Activated naive CD4-positive, alpha-beta T cell treated with anti-CD3 and anti-CD28 coated beads, Interleukin-2, amount 50 U/mL, for 16 hours (primary cell): ENCODE measurements at places on chromosomes 13 and 19.

- no peak for DNase-seq
These were observed 2.6 kb downstream of the RASAL3 start for GRCh38 chr19:15461694-15462093.

GRCh38 chr19:33429891-33430673, 56.6 kb downstream of the CEBPG start:
- DNase-seq = no peak

- no peak for DNase-seq
These were observed 204.9 kb upstream of the MIR17HG start for GRCh38 chr13:91142572-91142971.

DNA sequence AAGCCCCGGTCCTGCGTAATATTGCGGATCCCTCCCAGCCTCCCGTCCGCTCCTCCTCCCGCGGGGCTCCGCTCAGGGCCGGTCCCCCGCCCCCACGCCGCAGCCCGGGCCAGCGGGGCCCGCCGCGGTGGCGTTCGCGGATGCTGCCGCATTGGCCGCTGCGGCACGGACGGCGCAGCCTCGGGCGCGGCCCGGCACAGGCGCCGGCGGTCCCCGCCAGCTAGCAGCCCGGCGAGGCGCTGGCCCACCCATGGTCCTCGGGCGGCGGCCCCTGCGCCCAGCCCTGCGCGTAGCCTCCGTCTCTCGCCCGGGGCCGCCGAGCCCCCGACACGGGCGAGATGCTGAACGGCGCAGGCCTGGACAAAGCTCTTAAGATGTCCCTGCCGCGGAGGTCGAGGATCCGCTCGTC, at the start of gene ATP8A2:
ATP8A2 (plus strand) TSS at position 100 of the 409 bp plus-strand sequence; CDS start at position 339, 239 bp downstream.
- DNase-seq = no peak

- no peak for DNase-seq
These were observed 9.0 kb upstream of the STRN4 start for GRCh38 chr19:46755077-46755852.

DNA sequence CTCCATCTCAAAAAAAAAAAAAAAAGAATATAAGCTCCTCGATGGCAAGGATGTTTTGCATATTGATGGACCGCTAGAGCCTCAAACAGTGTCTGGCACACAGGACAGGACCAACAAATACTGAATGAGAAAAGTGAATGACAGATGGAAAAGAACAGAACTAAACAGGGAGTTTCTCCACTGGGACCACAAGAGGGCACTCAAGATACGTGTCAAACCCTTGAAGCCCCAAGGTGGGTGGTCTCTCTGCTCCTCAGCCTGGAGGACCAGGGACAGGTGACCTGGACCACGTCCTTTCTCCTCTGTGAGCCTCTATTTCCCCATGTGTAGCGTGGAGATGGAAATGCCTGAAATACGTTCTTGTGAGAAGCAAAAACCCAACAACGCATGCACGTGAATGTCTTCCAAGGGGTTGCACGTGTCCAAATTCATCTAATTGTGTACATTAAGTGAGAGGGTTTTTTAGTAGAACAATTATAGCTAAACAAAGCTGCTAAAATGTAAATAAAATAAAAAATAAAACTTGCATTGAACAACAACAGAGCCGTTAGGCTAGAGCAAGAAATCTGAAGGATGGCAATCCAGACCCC, 5.7 kb upstream of the CDC42EP5 start:
- DNase-seq = no peak

DNA sequence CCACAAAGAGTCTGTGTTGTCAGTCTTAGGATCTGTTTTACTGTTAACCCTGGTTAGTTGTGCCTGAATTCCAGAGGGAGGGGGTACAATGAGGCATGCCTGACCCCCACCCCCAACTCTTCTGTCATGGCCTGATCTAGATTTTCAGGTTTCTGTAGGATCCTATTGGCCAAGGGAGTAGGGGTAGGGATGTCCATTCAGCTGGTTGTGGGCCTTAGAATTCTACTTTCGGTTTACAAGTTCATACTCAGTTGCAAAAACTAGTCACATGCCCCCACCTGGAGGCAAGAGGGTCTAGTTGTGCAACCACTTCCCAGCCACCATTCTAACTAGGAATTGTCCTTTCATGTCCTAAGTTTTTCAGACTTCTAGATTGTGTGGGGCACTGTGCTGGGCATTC, 94.3 kb upstream of the MBNL2 start:
- DNase-seq = no peak

DNA sequence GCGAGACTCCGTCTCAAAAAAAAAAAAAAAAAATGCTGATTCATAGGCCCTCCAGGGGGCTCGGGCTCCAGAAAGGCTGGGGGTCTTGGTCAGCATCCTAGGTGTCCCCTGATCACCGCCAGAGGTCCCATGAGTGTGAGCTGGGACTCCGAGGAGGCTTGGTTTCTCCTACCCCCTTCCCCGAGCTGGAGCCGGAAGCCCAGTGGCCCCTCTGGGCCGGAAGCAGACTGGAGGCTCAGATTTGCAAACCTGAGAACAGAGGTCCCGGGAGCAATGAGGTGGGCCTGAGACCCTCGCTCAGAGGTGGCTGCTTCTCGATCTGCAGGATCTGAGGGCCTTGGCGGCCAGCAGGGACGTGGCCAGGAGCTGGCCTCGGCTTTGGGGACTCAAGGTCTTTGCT, 41.5 kb downstream of the EFNA2 start:
- no peak for DNase-seq

DNA sequence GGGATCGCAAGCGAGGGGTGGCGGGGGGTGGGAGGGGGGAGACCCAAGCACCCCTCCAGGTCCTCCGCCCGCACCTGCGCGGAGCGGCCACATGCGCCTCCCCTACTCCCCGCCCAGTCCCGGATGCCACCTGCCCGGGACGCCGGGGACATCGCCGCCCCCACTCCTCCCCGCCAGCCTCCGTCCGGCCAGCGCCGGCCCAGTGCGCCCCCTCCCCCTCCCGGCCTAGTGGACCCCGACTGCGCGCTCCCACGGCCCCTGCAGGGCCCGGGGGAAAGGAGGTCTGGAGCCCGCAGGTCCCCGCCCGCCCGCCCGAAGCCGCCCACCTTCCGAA, 263 bp downstream of the RHPN2 start:
- peak; percentile 45 for DNase-seq

DNA sequence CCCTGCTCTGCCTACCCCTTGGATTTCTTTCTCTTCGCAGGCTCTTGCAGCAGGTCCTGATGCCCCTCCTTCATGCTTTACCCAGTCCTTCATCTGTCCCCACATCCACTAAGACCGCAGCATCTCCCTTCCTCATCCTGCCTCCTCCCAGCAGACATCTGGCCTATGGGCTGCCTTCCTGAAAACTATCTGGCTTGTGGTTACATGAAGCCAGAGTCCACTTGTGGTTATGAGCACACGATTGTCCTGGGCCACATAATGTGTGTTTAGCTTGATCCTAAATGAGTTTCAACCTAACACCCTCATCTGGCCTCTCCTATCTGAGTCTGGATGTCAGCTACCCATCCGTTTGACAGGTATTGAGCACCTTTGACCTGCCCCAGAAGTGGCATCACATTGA, 5.5 kb upstream of the ZNF175 start:
- no peak for DNase-seq

- DNase-seq = no peak
These were observed at the start of gene SPACA7 for GRCh38 chr13:112376050-112376681. Gene SPACA7 (plus strand): TSS chr13:112376355. CDS start chr13:112376386, 31 bp downstream.

DNA sequence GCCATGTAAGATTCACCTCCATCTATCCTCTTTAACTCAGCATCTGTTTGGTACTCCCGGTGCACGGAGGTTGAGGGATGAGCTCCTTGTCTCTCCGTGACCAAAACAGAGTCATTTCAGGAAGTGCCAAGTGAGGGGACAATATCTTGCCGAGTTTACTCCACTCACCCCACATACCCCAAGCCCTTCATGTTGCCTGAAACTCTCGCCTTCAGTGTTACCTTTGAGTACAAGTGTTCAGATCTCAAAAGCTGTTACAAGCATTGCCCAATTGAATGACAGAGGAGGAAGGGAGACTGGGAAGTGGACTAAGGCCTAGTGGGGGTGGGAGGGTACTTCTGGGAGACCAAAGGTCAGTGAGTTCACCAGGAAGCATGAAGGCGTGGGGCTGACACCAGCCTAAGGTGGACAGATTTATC, 6.0 kb upstream of the SIGLEC12 start:
- DNase-seq = no peak

DNA sequence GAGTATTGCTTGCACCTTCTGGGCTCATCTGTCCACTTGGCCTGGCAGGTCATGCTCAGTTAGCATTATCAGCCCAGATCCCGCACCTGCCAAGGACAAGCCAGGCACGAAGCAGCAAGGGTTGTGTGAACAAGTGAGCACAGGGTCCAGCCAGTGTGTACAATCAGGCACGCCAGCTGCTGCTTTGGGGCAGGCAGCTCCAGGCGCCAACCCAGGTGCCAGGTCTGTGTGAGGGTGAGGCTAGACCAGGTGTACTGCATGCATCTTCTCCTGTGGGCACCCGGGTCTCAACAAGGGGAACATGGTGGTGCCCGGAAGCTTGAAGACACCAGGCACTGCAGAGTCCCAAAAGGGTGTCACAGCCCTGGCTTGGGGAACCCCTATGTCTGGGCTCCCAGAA, 1446.8 kb downstream of the PCDH9 start:
- DNase-seq = no peak

DNA sequence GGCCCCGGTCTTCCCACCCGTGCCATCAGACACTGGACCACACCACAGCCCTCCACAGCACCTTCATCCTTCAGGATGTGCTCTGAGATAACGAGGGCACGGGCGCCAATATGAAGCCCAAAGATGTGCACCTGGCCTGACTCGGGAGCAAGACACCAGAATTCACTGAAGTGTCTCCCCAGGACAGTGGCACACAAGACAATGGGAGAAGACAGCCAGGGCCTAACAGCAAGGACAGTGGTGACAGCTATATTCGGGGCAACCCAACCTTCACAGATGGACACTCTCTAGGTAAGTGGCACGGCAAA, 7.2 kb downstream of the DDX39A start:
- no peak for DNase-seq

- DNase-seq = no peak
These were observed 233.0 kb upstream of the PRR20A start for GRCh38 chr13:56907766-56908165.

DNA sequence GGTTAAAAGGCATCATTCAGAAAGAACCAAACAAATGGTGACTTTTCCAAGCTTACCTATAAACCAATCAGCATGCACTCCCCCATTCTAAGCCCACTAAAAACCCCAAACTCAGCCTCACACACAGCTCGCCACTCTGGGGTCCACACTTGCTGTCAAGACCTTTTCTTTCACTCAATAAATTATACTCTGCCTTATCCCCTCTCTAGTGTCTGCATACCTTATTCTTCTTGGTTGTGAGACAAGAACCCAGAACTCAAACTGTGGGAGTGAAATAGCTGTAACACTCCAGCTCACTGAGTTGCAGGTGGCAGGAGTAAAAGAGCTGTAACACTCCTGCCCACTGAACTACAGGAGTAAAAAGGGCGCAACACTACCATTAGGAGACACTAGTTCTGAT, 559.0 kb downstream of the TBC1D4 start:
- no peak for DNase-seq

- DNase-seq = no peak
These were observed 19.6 kb upstream of the ZFP14 start for GRCh38 chr19:36398571-36398970.

DNA sequence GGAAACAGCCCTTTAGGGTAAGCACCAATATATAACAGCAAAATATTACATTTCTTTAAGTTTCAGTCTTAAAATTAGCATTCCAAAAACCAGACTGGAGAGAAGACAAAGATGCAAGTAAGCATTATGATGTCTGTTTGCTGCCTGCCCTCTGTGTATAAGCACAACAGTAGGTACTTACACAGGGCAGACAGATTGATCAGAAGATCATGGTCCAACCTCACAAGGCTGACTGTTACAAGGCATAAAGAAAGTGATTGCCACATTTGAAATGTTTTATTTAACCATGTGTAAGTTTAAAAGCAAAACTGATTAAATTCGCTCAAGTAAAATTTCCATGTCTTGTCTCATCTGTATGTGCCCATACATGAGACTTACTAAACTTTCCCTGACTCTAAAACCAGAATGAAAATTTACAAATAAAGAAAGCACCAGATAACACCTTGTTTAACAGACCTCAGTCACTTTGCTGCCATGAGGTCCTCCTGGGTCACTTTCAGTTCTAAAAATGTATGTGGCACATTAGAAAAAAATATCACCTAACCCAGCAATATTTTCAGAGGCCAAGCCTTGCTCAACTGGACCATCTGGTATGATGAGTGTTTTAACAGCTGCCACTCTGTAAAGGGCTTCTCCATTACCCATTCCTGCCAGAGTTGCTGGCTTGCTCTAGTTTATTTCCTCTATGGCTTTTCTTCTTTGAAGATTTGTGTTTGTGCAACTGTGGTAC, 297.0 kb downstream of the RBM26 start:
- DNase-seq = no peak

DNA sequence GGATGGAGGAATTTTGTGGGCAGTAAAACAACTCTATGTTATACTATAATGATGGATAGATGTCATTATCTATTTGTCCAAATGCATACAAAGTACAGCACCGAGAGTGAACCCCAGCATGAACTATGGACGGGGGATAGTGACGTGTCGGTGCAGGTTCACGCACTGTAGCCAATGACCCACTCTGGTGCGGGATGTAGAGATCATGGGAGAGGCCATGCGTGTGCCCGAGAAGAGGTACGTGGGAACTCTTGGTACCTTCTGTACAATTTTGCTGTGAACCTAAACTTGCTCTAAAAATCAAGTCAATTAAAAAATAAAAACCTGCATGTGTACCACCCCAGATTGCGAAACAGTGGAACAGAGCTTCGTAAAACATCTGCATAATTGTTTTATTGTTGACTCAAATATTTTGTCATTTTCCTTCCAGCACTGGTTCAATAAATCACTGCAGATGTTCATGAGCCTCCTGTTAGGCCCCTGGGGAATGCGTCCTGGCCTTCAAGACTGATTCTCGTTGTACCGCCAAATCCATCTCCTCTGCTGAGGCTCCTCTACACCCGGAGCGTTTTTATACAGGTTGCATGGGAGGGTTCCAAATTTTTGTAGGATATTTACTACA, 30.9 kb downstream of the COL4A1 start:
- DNase-seq = no peak

- peak; percentile 55 for DNase-seq
These were observed 40.4 kb downstream of the LRCH1 start for GRCh38 chr13:46593398-46593797.

- DNase-seq = no peak
These were observed 15.2 kb upstream of the SUPT20H start for GRCh38 chr13:37074703-37075102.

DNA sequence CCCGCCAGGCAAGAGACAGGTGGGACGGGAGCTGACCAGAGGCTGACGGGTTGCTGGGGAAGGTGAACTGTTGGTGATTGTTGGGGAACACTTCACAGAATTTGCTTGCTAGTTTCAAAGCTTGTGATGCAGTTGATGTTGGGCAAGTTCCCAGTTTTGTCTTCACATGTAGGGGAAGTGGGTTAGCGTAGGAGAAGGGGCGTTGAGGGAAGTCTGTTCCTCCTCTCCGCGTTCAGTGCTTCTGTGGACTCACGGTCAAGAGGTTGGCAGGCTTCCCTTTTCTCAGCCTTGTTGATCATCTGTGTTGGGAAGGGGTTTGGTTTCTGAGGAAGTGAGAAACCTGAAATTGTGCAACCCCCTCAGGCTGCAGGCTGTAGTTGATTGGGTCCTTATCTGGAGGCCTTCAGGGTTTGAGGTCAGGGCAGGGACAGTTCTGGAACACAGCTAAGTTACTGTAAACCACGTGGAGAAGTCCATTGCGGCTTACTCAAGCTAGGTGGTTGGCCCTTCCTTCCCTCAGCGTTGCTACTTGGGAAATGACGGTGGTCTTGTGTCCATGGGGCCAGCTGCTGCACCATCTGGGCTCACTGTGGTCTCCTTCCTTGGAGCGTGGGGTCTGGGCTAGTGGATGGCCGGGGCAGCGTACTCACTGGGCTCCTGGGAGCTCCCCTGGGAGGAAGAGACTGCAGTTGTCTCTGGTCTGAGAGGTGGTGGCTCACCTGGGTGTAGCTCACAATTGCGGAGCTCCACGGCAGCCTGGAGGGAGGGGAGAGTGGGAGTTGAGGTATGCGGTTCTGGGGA, 7.5 kb downstream of the RPS9 start:
- peak; percentile 29 for DNase-seq
